ENCODE measurements at places on chromosomes 3 and 15.

DNA sequence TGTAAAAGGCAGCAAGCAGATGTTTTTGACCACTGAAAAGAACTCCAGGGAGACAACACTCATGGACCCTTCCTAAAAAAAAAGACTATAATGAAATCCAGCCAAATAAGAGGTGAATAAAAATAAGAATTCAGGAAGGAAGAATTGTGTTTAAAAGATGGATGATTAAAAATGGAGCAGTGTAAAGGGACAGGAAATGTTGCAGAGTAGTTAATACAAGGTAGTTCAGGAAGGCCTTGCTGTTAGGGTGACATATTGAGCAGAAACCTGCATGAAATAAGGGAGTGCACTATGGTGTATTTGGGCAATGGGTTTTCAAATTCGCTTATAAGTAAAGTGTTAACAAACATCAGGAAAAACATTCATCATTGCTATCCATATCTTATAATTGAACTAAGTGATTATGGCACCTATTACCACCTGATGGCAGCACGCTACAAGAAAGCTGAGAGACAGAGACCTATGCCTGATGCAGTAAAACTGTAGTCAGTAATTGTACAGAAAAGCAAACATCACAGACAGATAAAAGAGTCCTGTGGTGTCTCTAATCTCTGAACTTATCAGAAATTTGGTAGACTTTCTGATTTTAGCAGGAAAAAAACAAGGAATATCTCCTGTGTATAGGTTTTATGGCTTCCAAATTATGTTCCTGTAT, 5.8 kb upstream of the DBR1 start:
- peak; percentile 28 for DNase-seq

DNA sequence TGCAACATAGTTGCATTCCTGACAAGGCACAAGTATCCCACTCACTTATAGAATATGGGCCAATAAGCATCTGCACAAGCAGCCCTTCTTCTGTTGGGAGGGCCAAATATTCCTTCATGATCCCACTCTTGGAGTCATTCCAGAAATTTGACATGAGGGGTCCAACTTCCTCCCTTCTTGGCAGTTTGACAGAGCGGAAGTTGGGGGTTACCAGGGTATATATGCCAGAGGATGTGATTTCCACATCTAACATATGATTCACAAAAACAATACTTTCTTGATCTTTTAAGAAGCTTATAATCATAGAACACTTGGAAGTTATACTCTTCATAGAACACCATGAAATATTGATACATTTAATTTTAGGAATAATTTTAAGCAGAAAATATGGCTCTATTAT, 100.9 kb upstream of the CRBN start:
- no peak for DNase-seq

DNA sequence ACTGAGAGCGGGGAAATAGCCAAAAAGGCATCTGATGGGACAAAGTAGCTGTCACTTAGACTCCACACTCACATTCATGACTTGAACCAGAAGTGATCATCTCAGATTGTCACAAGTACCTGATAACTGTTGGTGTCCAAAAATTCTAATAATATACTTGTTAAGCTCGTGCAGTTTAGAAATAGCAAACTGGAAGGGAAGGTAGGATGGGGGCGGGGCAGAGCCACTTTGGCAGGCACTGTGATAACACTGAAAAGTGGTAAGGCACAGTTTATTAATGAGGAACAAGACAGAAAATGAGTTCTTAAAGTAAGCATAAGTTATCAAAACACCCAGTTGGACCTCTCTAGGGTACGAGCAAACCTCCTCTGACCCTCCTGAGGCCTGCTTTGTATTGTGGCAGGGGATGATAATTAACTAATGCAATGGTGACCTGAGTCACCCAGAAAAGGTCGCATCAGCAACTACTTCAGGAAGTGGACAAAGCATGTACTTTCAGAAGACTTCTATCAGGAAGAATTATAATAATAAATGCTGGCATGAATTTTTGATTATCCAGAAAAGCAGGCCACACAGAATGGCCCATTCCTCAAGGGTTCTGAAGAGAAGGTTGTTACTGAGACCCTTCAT, 54.4 kb downstream of the ADCY5 start:
- no peak for DNase-seq

DNA sequence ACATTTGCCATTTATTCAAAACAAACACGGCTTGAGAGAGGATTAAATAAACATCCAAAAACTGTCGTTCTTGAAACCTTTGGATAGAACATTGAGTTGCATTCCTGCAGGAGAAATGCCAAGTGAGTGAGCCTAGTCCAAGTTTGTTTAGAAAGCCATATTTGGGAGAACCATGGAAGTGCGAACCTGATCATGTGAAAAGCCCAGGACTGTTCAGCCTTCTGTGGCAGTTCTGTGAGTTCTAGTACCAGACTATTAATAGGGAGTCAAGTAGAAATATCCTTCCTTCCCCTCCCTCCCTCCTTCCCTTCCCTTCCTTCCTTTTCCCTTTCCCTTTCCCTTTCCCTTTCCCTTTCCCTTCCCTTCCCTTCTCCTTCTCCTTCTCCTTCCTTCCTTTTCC, 470.4 kb downstream of the LPP start:
- peak; percentile 57 for DNase-seq

DNA sequence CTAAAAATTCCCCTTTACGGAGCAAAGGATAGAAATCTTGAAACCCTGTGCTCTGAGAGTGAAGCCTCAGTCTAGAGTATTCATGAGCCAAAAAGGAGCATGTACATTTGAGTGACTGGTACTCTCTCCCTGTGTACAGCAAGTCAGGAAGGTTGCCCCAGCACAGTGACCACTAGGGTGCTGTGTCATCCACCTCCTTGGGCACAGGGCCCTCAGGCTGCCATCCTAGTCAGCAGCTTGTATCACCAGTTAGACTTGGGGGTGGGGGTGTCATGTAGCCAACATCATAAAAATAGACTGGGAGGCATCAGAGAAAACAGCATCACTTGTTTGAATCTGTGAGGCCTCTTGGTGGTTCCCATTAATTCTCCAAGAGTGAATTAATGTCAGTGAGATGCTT, 12.0 kb downstream of the NME9 start:
- DNase-seq, result no peak
